ENCODE measurements at places on chromosomes 12 and 14. TPM values are rescaled to one million over a fixed set of nuclear protein-coding genes. Genes with fewer than 3 reads are reported as not detected.

- no peak for DNase-seq
Observed at GRCh38 chr14:103925316-103925715, 2.9 kb upstream of the TDRD9 start.

DNA sequence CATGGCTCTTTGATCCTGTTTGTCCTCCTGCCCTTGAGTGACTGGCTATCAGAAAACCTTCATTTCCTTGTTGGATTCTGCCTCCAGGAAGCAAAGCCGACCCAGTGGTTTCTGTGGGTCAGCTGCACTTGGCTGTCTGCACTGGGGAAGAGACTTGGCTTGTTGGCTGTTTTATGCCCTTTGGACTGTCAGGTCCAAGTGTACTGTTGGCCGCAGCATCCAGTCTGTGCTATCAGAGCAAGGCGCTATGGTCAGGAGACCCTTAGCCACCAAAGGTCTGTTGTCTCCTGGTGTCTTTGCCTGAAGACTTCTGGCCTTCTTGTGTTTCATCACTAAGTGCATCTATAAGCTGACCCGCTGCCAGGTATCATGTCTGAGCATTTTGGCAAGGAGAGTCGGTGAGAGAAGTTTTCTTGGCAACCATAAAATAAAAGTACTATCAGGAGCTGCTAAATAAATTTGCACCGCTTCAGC lies 177.4 kb upstream of the HIF1A start:
- DNase-seq = peak; percentile 61

- no peak for DNase-seq
Observed at GRCh38 chr14:77082356-77082755, 15.7 kb upstream of the CIPC start.

DNA sequence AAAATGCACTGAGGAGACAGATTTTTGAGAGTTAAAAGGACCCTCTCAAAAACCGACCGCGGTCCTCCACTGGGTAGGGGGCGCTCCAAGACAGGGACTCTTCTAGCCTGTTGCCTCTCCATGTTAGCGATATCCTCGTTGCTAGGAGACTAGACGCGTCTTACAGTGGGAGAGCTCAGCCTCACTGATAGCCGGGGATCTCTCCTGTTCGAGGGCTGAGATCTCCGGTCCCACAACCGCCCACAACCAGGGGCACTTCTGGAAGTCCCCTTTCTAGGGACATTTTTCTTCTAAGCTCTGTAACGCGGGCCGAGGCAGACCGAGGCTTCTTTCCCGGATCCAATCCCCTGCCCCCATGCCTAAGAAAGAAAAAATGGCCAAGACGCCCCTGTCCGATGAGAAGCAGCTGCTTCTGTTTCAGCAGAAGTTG lies 21.3 kb downstream of the FKBP11 start:
- peak; percentile 77 for DNase-seq

- DNase-seq = no peak
Observed at GRCh38 chr14:66539034-66539433, 31.1 kb downstream of the GPHN start.

- peak; percentile 27 for DNase-seq
Observed at GRCh38 chr14:90235179-90235976, 21.0 kb upstream of the PSMC1 start.

- DNase-seq = no peak
Observed at GRCh38 chr12:92951006-92951405, 21.9 kb upstream of the EEA1 start.

The KRT3 gene
- total RNA-seq = not detected

The ULK1 gene
- 8.1 TPM for total RNA-seq

The KTN1 gene
- 153 TPM for total RNA-seq

The IL22 gene
- not detected for total RNA-seq

The PPP1R3E gene
- 0.30 TPM for total RNA-seq

The CEBPE gene
- total RNA-seq = not detected

The IFNG-AS1 gene
- not detected for total RNA-seq

The STAC3 gene
- not detected for total RNA-seq

The ALKBH1 gene
- total RNA-seq = 7.1 TPM

The GRIP1 gene
- not detected for total RNA-seq

Measured in MG63 (cell line).